ENCODE measurements at places on chromosomes 16 and 17.

DNA sequence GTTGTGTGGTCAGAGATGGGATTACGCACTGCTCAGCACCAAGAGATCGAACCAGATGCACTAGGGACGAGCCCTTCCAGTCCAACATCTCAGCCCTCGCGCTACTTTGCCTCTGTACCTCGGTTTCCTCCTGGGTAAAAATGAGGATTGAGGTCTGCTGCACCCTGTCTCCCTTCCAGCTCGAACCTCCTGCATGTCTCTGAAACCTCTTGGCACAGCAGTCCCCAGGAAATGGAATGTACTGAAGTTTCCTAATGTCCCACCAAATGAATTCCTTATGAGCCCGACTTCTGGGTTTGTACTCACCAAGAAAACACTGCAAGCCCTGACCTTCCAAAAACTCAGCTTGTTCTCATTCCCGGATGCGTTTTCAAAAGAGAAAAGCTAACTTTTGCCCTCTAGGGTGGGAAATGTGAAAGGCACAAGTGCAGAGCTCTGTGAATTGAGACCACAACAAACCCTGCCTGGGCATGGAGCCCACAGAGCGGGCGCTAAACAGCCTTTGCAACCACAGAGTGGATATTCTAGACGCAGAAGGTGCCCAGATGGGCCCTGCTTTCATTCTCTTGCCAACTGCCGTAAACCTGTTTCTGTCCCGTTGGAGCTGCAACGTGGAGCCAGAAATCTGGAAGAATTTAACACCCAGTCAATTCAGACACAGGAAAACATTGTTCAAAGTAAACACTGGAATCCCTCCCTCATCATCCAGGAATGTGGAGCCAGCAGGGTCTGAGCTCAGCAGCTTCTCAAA lies 10.3 kb downstream of the CDRT4 start:
- no peak for DNase-seq

GRCh38 chr16:27245276-27246172 lies 23.0 kb downstream of the NSMCE1 start:
- no peak for DNase-seq

- DNase-seq: no peak
Measured at GRCh38 chr16:578870-579405, 9.2 kb downstream of the PIGQ start.

- no peak for DNase-seq
Measured at GRCh38 chr17:10156948-10157607, 41.3 kb downstream of the GAS7 start.

DNA sequence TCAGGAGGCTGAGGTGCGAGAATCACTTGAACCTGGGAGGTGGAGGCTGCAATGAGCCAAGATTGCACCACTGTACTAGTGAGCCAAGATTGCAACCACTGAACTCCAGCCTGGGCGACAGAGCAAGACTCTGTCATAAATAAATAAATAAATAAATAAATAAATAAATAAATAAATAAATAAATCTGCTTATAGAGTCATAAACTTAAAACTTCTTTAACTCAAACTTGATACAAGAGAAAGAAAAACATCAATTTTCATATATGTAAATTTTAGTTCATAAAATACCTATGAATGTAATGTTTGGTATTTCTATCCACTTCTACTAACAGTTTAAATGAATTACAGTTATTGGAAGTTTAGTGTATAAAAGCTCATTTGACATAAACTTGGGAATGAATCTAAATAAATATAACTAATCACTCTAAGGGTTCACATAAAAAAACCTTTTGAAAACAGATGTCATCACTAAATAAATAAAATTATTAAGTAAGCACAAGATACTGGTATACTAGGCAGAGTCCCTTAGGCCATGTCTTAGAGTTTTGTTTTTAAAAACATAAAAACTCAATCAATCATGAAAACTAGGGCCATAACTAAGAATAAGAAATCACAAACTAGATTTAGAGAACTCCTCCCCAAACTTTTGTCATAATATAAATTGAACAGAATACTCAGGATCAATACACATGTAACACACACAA lies 54.1 kb downstream of the SMURF2 start:
- DNase-seq: no peak

GRCh38 chr17:41844971-41845370 lies 7.3 kb downstream of the KLHL10 start:
- DNase-seq: no peak

GRCh38 chr17:38910325-38910724 lies 15.1 kb upstream of the LASP1NB start:
- no peak for DNase-seq

DNA sequence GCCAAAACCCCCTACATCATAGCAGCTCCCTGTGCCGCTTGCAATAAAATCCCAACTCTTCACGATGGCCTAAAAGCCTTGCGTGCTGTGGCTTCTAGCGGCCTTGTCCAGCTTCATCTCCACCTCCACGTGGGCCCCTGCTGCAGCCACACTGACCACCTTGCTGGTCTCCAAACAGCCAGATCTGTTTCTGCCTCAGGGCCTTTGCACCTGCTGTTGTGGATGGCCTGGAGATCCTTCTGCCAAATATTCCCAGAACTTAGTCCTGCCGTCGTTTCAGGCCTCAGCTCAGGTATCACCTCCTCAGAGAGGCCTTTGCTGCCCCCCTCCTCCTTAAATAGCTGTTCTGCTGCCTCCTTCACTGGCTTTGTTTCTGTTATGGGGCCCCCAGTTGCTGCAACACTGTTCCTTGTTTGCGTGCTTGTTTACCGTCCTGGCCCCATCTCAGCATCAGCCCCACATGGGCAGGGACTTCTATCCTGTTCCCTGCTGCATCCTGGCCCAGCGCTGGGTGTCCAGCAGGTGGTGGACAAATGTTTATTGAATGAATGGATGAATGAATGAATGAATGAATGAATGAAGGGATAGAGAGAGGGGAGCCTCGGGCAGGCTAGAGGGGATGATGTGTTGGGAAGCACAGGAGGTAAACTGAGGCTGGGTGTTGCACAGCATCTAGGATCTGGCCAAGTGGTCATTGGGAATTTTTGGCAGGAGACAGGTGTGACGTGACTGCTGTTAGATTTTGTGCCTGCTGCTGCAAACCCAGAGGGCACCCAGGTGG lies 171.0 kb upstream of the GSE1 start:
- DNase-seq: no peak

GRCh38 chr16:81445143-81445961 lies 744 bp downstream of the CMIP start:
- DNase-seq: no peak

DNA sequence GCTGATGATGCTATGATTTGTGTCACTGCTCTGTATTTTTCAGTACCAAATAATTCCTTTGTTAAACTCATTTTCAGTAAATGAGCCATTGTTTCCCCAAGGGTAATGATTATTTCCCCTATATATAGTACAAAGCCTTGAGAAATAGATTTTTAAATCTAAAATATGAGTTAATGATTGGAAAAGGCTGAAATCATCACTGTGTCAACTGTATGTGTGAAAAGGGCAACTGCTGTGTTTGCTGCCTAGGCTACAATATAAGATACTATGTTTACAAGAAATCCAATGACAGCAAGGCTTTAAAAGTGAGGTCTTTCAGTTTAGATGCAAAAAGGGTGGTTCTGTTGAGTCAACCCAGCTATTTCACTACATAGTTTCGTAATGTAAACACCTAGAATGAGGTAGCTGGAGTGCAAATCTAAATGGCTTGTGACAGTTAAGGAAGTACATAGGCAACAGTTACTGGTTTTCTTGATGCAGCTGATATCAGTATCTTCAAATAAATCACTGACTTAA lies 15.3 kb downstream of the NLK start:
- no peak for DNase-seq

GRCh38 chr17:73941919-73942530 lies 261.5 kb upstream of the RPL38 start:
- DNase-seq: no peak

- DNase-seq: no peak
Measured at GRCh38 chr17:44267818-44268490, at the start of gene SLC4A1. TSS of gene SLC4A1 (minus strand) at chr17:44268135. CDS start at chr17:44262866, 5,269 bp downstream.

GRCh38 chr17:72539981-72540897 lies 419.4 kb downstream of the SOX9 start:
- DNase-seq: peak; percentile 48

- DNase-seq: no peak
Measured at GRCh38 chr17:10117581-10118001, 80.8 kb downstream of the GAS7 start.

DNA sequence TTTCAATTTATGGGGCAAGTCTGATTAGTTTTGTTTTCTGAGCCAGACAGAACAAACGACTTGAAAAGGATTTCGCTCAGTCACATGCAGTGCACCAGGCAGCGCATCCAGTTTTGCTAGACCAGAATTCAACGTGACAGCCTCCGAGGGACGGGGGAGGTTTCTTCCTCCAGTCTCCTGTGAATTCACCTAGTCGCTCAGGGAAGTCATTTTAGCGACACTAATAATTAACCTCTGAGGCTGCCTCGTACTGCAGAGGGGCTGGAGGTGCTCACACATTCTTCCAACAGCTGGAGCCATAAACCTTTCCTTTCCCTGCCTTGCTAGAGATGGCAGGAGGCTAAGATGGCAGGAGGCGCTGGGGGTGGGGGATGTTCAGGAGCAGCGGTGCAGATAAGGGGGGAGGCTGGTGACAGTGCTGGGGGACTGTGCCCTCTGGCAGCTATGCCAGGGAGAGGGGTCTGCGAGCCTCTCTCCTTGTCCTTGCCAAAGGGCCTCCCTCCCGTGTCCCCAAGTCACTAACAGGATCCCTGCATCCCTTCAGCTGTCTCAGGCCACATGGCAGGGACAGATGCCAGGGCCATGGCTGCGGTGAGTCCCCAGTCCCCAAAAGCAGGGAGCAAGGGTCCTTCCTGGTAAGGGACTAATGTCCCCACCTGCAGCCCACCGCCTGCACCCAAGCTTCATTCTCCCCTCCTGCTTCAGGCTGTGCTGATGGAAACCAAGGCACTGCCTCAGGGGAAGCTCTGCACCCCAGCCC lies 24.0 kb downstream of the MXRA7 start:
- no peak for DNase-seq

DNA sequence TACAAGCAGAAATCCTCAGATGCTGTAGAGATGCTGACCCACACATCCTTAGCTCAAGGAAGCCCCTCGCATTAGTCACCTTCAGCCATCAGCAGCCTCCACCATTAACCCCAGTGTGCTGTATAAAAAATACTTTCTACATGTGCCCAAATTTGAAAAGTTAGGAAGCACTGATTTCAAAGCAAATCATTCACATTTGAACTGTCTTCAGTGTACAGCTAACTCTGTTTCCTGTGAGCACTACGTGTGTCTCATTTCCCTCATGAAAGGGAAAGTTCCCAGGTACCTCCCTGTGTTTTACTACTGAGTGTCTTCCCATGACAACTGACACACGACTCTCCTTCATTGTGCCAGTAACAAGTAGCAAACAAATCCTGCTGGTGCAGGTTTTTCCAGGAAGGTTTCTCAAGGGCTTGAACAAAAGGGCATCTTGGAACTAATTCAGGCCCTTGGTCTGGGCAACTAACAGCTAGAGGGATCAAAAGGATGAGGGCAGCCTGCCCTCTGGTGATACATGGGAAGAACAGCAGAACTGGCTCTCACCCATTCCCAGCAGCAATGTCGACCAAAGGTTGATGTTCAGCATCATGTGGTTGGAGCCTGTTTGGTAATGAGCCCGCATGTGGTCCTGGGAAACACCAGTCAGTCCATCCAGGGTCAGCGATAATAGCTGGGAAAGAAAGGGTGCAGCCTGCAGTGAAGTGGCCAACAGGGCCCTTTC lies 4.0 kb downstream of the SLC35B1 start:
- no peak for DNase-seq

DNA sequence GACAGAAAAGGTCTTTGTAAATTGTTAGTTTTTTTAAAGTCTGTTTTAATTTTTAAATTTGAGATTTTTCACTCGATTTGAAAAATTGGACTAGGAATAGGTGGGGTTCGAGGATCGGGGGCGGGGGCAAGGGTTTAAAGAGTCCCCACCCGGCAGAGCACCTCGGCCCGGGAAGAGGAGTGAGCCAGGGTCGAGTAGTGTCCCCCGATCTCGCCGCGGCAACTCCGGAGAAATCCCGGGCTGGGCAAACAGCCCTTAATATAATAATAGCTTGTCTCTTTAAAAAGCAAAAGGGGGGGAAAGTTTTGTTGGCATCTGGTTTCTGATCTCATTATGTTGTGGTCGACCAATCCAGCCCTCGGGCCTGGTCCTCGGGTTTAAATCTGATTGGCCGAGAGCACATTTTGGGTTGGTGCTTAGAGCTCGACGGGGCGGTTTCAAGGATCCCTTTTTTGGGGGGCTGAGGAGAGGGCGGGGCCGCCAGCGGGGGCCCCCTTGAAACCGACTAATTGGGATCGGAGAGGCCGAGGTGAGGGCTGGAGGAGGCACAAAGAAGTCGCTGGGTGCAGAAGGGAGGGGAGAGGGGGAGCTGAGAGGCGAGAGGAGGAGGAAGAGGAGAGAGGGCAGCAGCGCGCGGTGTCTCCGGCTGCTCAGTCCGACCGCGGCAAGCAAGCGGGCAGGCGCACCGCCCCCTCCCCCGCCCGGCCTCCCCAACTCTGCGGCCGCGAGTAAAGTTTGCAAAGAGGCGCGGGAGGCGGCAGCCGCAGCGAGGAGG lies at the start of gene FZD2:
Gene FZD2 (plus strand): TSS at position 653 of the 775 bp plus-strand sequence. CDS start 205 bp downstream, outside the sequence.
- DNase-seq: no peak

DNA sequence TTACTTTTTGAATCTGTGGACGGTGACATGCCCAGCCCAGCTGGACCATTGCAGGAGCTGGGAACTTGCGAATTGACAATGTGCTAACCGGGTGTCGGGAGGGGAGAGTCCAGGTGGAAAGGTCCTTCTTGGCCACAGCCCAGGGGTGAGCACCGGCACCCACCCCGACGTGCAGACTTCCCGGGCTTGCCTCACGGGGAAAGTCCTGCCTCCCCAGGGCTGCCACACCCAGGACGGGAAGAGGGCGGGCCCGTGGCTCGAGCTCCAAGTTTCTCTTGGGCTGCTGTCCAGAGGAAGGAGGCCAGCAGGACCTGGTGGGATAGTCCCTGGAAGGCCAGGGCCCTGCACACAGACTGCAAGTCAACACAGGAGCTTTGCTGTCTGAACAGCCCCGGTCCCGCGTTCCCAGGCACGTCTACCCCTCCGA lies 17.7 kb downstream of the CARD14 start:
- DNase-seq: no peak

DNA sequence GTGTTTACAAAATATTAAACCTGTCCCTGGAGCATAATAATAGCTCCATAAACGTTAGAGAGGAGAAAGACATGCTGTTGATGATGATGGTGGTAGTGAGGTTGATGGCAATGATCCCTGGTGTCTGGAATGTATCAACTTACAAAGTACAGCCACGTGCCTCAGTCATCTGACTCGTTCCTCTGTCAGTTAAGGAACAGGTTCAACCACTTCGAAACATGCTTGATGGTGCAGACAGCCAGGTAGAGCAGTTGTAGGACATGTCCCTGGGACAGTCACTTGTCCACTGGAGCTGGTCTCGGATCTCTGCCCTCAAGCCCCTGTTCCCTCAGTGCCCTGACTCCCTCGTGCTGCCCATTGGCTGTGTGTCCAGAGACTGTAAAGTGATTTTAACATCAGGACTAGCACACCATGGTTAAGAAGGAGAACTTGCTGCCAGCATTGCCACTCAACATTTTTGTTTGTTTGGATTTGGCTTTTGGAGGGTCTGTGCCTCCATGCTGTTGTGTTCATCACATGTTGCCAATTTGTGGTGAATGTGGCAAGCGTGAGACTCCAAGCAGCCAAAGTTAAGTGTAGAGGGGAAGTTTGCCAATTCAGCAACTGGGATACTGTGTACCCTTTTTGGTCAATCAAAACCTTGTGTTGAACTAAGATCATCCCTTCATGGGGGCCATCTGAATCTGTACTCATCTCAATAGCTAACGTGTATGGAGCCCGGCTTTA lies 16.3 kb upstream of the SALL1 start:
- DNase-seq: no peak

Data from cortex of kidney (tissue), 1 donor.